ENCODE measurements at places on chromosomes 6 and 20. TPM values are rescaled to one million over a fixed set of nuclear protein-coding genes. Genes with fewer than 3 reads are reported as not detected.

The ZNF76 gene
- total RNA-seq = 38.3 TPM

The CDKN1A gene
- 71.2 TPM for total RNA-seq

GRCh38 chr6:21953831-21954801, 342.7 kb downstream of the PRL start:
- peak; percentile 20 for DNase-seq

The FABP7 gene
- not detected for total RNA-seq

DNA sequence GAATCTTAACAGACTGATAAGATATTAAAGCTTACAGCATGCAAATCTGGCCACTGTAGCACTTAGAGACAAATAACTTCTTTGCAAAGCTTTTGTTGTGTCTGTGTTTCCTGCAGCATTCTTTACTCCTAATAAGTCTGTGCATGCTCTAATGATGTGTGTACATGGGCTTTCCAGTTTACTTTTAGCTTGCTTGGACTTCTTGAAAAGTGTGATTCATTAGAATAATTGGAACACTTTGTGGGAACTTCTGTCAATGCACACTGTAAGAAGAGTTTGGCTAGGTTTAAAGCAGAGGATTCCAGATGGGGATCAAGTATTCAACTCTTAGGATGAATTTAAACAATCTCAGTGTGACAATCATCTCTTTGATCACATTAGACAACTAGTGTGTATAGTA, 22.1 kb upstream of the TINAG start:
- no peak for DNase-seq

The PCSK2 gene
- 2.6 TPM for total RNA-seq

The MLN gene
- total RNA-seq = not detected

DNA sequence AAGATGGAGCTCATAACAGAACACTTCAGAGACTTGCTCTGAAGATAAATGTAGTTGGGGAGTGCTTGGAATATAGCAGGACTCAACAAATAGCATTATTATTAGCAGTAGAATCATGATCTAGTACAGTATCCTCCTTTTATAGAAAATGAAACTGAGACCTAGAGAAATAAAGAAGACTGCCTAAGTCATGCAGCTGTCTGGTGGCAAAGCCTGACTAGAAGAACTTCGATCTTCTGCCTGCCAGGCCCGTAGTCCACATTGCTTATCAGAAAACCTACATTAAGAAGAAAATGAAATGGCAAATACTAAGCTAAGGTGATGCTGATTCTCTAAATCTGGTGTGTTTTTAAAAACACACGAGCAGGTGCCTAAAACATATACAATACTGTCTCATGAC, 46.4 kb upstream of the DST start:
- DNase-seq = no peak

- peak; percentile 28 for DNase-seq
Measured at GRCh38 chr6:44800171-44800783, 412.8 kb downstream of the CDC5L start.
